ENCODE measurements at places on chromosomes 4 and X. TPM values are rescaled to one million over a fixed set of nuclear protein-coding genes. Genes with fewer than 3 reads are reported as not detected.

TRIM2 gene
- total RNA-seq, result 487 TPM

MFAP3L gene
- 34.4 TPM for total RNA-seq

GLUD2 gene
- 5.6 TPM for total RNA-seq

- no peak overlapping the region for H3K4me3 ChIP-seq
- no peak for DNase-seq
- H3K4me1 ChIP-seq, result no peaks in the 10 kb centered on the region
- no peaks in the 10 kb centered on the region for H3K27me3 ChIP-seq
- no peaks in the 10 kb centered on the region for H3K36me3 ChIP-seq
- no peak overlapping the region for H3K27ac ChIP-seq
Observed at GRCh38 chr4:108094923-108095482, 73.7 kb downstream of the LEF1 start.

Measured in spinal cord (tissue), 10 donors.